ENCODE measurements at places on chromosomes 16 and 17. TPM values are rescaled to one million over a fixed set of nuclear protein-coding genes. Genes with fewer than 3 reads are reported as not detected.

Gene NPIPA2
- 0.69 TPM for total RNA-seq

Gene IGFALS
- 0.11 TPM for total RNA-seq

Gene KIF18B
- total RNA-seq = 2.5 TPM

Gene DNAI2
- not detected for total RNA-seq
